RWPE1 (cell line): ENCODE measurements at places on chromosomes 3 and 15.

DNA sequence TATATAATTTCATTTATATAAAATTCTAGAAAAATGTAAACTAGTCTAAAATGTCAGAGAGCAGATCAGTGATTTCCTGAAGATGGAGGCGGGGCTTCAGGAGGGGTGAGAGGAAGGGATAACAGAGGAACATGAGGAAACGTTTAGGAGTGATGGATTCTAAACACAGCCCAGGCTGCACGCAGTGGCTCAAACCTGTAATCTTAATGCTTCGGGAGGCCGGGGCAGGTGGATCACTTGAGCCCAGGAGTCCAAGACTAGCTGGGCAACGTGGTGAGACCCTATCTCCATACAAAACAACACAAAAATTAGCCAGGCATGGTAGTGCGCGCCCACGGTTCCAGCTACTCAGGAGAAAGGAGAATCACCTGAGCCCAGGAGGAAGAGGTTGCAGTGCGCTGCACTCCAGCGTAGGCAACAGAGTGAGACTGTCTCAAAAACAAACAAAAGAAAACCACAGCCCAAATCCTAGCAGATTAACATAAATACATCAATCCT, 18.0 kb upstream of the IQCF1 start:
- no peak for DNase-seq

DNA sequence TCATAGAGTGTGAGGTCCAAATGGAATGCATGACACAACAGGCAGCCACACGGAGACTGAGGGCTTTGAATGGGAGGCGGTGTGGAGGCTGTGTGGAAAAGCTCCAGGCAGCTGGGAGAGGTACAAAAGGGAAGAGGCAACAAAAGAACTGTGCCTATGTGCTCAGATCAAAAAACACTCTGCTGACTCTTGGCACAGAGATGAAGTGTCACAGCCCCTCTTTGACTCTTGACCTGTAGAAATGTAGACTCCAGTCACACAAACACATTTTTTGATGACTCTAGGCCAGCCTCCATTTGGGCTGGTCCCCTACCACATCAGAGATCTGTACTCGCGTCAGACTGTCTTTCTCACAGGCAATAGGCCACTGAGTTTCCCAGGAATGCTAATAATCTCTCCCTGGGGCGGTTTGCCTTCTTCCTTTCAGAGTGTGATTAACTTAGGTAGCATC, 456.0 kb downstream of the TUSC7 start:
- peak; percentile 9 for DNase-seq

DNA sequence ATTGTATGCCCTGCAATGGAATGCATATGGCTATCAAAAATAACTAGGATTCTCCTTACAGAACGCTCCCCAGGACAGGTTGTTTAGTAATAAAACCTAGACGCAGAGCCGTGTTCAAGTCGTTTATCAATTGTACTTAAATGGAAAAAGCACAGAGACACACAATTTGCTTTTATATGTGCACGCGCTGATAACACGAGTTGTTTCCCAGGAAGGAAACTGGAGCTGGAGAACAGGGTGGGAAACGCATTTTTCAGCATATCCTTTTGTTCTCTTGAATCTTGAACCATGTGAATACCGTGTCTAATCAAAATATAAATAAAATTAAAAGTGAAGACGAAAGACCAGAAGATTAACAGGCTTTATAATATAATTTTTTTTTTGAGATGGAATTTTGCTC, 3.6 kb upstream of the ANPEP start:
- DNase-seq, result no peak

DNA sequence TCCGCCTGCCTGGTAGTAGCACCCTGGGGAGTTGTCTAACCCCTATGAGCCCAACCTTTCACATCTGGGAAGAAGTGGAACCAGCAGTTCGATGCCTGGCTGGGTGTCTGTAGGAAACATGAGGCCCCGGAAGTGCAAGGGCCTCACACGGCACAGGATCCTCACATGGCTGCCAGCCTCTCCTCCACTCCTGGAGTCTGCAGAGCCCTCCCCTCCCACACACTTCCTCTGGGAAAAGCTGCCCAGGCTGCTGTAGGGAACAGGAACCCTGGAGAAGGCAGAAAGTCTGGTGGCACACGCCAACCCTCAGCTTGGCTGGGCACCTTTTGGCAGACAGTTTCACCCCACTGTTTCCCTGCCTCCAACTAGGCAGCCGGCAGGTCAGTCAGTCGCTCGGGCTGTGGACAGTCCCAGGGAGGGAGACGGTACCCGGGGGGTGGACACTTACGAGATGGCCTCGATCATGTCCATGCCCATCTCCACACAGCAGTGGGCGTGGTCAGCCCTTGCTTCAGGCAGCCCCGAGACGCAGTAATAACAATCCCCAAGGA, 118.4 kb downstream of the ADCY5 start:
- no peak for DNase-seq

DNA sequence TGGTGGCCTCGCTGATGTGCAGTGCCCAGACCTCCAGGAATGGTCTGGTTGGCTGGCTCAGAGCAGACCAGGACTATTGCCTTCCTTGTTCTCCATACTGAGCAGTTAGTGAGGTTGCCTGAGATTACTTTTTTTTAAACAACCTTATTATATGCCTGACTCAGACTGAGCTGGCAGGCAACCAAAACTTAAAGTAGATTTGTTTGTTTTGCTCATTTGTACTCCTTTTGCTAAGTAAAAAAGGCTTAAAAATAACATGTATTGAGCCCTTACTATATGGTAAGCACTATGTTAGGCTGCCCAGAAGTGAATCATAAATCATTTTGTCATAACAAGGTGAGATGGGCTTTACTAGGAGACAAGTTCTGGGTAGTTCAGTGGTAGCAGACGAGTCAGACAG, 92.4 kb downstream of the GHSR start:
- DNase-seq, result peak; percentile 44

DNA sequence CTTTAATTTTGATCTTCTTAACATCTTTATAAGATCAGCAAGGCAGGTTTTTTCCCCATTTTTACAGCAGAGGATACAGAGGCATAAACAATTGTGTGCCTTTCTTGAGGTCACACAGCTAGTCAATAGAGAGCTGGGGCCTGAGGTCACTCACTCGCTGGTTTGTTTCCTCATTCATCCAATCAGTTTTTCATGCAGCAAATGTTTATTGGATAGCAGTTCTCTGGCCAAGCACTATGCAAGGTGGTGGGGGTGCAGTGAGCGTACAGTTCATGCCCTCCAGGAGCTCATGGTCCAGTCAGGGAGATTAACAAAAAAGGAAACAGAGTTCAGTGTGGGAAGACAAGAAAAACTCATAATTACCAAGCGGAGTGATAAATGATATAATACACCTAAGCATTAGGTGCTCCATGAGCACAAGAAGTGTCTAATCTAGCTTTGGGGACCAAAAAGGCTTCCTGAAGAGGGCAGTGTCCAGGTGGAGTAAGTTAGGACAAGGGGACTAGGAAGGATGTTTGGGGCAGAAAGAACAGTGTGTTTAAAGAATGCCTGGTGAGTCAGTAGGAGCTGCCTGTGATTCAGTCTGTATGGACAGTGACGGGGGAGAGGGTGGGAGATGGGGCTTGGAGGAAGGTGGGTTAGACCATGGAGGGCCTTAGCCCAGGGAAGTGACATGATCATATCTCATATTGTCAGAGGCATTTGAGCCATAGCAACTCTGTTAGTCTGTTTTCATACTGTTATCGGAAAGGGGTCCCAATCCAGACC, 29.3 kb downstream of the MAP2K5 start:
- DNase-seq, result no peak

DNA sequence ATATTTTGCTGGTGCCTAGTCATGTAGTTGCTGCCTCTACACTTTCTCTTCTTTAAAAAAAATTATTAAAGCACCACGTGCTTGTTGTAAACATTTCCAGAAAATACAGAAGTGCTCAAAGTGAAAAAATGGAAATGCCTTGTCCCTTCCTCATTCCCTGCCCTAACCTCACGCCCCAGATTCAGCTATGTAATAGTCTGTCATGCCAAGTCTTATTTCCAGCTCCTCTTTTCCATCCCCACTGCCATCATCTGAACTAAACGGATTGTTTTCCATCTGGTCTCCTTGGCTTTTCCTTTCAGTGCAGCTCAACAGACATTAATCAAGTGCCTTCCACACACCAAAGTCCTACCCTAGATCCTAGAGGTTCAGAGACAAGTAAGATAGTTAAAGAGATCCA, 15.5 kb downstream of the ZNF774 start:
- no peak for DNase-seq

- DNase-seq, result no peak
These were observed 959 bp downstream of the TPM1 start for GRCh38 chr15:63043335-63044076.

DNA sequence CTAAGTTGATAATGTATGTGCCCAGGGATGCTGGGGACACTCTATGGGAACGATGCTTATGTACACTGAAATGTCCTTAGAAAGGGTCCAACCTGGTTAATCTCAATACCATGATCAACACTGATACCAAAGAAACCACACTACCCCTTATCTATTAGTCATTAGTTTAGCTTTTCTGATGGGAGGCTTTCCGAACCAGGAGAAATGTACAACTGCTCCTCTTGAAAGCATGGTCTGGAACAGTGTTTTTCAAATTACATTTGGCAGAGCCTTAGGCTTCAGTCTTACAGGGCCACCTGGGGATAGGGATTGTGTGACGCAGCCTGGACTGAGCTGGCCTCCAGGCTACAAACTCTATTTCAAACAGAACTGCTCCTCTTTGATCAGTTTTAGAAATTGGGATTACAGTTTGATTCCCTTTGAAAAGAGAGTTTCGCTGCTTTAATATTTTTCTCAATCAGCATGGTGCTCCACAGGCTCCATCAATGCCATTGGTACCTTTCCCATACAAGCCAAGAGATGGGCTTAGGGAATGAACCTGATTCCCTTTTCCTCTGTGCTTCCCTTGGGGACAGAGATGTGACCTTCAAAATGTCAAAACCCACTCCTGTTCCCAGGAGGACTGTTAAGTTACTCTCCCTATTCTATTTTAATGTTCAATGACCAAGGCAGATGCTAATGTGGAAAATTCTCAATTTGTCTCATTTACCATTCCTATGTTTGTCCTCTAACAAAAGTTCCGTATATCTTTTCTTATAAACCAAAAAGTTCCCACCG, 296.0 kb upstream of the ADAMTS9 start:
- no peak for DNase-seq

DNA sequence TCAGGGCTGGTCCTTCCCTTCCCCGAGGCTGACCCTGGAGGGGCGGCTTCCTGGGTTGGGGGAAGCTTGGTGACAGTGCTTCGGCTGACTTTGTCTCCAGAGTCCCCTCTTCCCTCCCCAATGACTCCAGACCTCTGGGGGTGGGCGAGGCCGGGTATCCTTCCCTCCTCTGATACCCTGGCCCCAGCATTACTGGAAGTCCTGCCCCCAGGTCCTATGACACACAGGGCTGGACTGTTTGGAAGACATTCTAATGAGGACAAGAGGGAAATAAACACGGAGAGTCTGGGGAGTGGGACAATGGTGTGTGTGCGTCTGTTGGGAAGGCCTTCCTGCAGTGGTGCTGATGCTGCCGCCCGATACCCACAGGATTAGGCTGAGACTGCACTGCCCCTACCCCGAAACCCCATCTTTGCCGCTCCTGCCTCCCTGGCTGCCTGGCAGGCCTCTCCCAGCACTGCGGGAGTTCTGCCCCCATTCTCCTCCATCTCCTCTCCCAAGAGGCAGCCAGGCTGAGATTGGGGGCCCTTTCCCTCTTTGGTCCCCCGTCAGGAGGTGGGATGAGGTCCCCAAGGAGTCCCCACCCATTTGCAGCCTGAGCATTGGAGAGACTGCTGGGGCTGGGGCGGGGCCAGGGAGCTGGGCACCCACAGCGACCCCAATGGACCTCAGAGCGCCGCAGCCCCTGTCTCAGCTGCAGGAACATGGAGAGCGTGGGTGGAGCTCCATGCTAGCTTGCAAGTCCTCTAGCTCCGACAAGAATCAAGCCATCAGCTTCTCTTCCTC, 29.7 kb upstream of the FBLN2 start:
- no peak for DNase-seq
